ENCODE measurements at places on chromosomes 7 and 10.
A peak's percentile ranks its signal among the peaks of the same experiment; 100 is the strongest.

GRCh38 chr10:42955493-42955889, 121.4 kb upstream of the RET start:
- DNase-seq = no peak

DNA sequence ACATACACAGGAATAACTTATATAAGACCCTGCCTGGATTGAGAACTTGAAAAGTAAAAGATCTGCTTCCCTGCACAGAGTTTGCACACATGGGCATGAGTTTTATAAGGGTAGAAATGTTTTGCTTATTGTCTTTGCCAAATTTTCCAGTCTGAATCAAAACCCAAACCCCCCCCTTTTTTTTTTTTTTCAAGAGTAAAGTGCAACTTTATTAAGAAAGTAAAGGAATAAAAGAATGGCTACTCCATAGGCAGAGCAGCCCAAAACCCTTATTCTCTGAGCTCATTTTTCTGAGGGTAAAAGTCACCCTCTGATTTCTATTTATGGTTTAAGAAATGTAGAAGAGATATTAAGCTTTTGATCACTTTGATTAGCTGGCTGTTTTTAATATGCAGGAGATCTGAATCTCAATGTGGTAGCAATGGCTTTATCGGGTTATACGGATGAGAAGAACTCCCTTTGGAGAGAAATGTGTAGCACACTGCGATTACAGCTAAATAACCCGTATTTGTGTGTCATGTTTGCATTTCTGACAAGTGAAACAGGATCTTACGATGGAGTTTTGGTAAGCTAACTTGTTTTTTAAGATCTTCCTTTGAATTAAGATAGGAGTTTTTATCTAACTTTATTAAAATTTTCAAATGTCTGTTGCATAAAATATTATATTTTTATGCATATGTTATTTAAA, 18.7 kb downstream of the MIOS start:
- DNase-seq = no peak

DNA sequence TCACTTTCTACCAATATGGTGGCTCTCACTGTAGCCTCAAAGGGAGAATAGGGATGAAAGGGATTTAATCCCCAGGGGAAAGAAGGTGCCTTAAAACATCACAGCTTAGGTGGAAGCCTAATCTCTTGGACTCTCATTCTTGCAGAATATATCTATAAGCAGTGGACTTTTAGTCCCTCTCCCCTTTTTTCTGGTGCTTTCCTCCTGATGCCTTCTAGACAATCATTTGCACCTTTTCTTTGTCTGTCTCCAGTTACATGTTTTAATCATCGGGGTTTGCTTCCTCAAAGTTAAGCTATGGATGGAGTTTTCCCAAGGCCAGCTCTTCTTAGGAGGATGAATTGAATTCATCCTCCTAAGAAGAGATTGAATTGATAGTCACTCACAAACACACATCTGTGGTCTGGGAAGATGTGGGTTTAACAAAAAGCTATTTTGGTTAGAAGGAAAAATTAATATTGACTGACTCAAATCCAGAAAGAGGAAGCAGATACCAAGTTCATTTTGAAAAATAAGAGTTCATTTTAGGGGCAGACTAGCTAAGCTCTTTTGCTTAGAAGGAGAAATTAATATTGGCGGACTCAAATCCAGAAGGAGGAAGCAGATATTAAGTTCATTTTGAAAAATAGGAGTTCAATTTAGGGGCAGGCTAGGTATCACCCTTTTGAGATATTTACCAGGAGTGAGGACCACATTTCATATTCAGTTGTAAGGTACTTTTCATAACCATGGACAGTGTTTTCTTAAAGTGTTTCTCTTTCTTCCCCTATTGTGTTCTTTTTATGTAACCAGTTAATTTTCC, 35.2 kb upstream of the PLEKHS1 start:
- DNase-seq = no peak

- DNase-seq = no peak
These were observed 353.4 kb upstream of the GALNT17 start for GRCh38 chr7:70778585-70778984.

- DNase-seq = peak; percentile 85
These were observed 598 bp upstream of the ZEB1 start for GRCh38 chr10:31318382-31318853.

DNA sequence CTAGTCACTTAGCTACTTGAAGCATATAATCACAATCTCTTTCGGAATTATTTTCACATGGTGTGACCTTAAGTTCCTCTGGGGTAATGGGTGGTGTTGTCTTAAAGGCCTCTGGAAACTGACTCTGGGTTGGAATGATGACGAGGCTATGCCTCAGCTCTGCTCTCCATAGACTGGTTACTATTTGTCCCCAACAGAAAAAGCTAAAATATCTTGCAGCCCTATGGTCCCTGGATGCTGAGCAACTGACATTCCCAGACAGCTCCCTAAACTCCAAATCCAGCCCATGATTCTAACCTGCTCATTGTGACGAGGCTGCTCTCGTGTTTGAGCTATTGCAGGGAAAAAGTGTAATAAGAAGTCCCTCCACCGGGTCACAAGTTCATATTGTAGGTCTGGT, 51.6 kb downstream of the HBP1 start:
- DNase-seq = no peak

DNA sequence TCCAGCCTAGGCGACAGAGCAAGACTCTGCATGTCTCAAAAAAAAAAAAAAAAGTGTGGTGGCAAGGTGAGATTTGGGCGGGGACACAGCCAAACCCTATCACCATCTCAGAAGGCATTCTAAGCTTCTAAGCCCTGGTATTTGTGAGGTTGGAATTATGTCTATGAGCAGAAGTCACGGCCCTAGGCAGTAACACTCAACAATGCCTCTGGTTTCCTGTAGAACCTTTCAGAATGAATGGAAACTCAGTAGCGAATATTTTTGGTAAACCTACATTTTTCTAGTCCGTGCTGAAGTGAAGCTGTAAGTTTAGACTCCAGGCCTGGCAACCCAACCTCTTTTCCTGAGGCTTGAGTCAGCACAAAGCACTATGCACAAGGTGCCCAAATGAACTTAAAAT, 88.3 kb downstream of the FAM107B start:
- DNase-seq = no peak

DNA sequence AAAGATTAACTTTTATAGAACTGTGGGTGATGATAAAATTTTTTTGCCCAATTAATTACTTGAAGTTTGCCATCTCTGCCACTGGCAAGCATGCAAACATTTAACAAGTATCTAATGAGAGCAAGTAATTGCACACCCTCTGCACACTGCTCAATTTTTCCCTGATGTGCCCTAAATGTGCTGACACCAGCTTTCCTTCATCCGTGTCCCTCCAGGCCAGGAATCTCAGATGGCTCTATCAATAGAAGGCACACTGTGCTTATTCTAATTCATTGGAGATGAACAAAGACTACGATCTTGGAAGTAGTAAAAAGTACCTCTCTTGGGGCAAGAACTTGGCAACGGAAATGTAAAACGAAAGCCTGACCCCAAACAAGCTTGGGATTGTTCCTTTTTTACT, 212.1 kb downstream of the GPR37 start:
- DNase-seq = no peak

- DNase-seq = no peak
These were observed 104.9 kb downstream of the RAPGEF5 start for GRCh38 chr7:22252016-22252415.

DNA sequence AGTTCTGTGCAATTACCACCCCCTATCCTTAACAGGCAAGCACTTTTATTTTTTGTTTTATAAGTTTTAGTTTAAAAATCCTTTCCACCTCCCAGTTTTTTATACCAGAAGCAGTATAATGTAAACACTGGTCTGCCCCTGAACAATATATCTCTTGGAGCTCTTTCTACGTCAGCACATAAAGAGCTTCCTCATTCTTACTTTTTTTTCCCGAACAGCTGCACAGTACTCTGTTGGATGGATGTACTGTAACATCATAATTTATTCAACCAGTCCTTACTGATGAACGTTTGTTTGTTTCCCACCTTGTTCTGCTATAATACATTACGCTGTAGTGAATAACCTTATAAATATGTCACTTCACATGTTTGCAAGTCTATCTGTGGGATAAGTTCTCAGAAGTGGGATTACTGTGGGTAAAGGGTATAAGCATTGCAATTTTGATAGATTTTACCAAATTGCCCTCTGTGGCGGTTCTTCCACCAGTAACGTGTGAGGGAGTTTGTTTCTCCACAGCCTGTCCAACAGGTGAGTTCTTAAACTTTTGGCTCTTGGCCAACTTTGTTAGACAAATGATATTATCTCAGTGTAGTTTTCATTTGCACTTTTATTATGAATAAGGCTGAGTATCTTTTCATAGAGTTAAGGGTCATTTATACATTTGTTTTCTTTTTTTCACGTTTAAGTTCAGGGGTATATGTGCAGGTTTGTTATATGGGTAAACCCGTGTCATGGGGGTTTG, 32.8 kb downstream of the ADRA2A start:
- no peak for DNase-seq

GRCh38 chr10:58512491-58513187, at the start of gene BICC1:
TSS of gene BICC1 (plus strand) at chr10:58512872. CDS start at chr10:58513144, 272 bp downstream.
- peak; percentile 48 for DNase-seq

GRCh38 chr10:47311193-47311931, 10.9 kb upstream of the GDF2 start:
- DNase-seq = no peak

DNA sequence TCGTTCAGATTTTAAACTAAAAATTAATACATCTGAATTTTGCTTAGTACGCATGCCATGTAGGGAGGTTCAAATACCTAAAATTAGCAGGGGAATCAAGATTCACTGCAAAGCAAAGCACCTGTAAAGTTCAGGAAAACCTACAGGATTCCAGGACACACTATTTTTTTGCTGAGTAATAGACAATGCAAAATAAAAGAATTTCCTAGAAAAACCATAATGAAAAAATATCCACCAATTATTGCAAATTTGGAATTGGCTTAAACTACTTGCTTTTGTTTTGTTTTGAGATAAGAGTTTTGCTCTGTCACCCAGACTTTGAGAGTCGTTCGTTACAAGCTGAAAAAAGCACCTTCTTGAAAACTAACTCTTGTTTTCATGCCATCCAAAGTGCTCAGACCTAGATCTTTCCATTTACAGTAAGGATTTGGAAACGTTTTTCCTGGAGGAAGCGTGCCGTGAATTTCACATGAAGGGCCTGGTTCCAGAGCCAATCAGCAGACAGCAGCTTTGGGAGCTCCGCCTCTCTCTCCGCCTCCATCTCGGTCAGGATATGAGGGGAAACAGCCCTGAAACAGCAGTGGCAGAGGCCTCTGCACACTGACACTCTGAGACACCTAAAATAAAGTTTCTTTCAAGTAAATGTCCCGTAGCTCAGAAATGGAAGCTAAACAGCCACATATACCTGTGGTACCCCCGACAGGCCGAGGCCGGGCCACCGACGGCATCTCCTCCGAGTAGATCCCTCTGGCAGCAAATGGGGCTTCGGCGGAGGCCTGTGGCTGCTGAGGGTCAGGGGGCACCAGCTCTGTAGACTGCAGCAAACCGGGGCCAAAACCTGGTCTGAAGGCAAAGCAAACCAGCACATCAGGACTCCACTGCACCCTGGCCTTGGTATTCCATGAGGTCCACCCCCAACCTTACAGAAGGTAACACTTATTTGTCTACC, 45.9 kb upstream of the ATP6V0A4 start:
- DNase-seq = no peak

DNA sequence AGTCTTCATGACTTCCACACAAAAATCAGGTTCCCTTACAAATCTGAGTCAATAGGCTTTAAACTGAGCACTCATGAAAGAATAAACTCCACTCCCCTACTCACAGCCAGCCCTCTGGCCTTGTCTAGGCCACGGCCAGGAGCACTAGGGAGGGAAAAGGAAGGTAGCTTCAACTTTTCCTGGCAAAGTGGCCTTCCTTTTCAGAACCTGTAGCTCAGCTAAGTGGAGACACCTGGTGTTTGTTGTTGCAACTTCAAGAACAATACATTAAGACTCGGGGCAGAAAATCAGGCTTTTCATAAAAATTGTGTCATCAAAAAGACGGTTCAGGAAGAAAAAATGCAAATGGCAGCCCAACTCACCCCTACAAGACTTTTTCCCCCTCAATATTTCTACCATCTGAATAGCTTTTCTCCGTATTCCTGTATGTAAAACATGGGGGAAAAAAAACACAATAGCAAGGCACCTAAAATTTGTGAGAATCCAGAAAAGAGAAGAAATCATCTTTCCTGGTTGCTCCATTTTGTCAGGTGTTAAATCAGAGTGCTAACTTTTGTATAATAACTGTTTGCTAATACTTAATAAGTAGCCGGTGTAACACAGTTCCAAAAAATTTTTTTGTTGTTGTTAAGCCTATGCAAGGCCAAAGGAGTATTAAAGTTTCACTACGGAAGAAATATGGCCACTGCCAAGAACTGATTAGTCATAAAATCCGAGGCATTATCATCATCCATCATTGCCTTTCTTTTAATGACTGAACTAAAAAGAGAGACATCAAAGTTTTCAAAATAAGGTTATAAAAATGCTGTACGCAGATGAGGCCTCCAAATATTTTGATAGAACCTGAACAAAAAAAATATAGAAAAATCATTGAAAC, 66.2 kb upstream of the ARID5B start:
- DNase-seq = peak; percentile 87

DNA sequence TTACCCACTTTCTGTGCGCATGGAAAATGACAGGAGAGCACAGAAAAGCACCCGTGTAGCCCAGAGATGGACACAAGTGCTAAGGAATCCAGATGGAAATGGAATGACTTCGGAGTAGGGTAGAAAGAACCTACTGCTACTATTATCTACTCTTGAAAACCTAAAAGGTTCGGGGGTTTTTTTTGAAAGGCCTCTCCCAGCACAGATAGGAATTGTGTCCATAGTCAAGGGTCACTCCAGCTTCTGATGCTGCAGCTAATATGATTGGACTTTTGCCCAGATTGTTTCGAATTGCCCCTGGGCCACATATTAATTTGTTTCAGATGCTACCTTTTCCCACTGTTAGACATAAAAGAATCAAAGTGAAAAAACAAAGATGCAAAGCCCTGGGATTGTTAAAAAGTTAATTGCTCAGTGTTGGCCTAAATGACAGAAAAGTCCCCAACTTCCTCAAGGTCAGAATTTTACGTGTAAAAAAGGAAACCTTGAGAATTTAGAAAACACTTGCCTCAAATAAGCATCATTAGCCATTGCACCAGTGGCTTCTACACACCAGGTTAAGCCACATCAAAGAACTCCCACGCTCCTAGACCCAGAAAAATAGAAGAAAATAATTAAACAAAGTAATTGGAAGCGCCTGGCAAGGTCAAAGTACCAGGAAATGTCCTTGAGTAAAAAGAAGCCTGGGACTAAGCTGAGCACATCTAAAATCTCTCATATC, 40.8 kb upstream of the INSIG1 start:
- peak; percentile 39 for DNase-seq

GRCh38 chr10:128125416-128125943, 743 bp downstream of the MKI67 start:
- DNase-seq = no peak

- no peak for DNase-seq
These were observed 77.1 kb downstream of the FRMPD2 start for GRCh38 chr10:48197236-48197899.

All from fibroblast of mammary gland (primary cell).